ENCODE measurements at places on chromosomes 3 and 15.

DNA sequence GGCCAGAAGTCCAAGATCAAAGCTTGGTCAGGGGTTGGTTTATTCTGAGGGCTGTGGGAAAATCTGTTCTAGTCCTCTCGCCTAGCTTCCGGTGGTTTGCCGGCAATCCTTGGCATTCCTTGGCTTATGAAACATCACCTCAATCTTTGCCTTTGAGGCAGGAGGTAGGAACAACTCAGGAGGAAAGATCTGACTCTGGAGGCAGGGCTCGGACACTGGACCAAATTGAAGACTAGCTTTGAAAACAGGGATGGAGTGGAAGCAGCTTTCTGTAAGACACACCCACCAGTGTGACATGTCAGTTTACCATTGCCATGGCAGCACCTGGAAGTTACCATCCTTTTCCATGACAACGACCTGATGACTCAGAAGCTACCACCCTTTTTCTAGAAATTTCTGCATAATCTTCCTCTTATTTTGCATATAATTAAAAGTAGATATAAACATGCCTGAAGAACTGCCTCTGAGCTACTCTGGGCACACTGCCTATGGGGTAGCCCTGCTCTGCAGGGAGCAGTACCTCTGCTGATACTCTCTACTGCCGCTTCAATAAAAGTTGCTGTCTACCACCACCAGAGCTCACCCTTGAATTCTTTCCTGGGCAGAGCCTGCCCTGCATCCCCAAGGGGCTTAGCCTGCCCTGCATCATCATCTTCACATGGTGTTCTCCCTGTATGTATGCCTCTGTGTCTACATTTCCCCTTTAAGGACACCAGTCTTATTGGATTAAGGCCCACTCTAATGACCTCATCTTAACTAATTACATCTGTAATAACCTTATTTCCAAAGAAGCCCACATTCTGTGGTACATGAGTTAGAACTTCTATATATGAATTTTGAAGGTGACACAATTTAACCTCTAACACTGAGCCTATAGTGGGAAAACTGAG is 38.3 kb upstream of the TM4SF4 start:
- DNase-seq, result no peak

GRCh38 chr3:42129014-42129953 is 38.1 kb downstream of the TRAK1 start:
- no peak for DNase-seq

DNA sequence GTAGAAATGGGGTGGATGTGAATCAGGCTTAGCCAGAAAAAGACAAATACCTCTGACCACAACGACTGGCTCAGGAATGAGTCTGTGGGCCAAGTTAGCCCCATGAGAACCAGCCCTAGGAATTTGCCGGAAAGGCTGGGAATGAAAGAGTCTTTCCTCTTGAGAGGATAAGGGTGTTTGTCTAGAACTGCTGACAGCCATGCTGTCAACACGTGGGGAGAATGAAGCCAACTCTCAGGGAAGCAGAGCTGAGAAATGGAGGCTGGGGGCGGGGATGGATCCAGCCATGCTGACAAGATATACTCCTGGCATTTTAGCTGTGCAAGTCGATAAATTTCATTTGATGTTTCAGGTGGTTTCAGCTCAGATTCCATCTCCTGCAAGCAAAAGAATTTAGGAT is 10.6 kb upstream of the SLC6A1 start:
- no peak for DNase-seq

DNA sequence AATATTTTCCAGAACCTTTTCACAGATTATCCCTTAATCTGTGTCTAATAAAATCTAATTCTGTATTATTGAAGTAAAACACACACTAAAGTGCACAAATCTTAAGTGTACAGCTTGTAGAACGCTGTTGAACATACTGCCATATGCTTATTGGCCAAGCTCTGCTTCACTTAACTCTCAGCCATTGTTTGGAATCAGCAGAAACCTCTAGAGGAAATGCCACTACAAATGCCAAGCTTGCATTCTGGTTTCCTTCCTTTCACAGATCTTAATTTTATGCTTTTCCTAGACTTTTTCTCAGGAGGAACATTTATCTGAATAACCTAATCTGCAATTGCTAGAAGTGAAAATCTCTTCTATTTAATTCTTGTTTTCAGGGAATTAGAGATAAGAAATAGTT is 10.1 kb downstream of the MNS1 start:
- DNase-seq, result no peak

DNA sequence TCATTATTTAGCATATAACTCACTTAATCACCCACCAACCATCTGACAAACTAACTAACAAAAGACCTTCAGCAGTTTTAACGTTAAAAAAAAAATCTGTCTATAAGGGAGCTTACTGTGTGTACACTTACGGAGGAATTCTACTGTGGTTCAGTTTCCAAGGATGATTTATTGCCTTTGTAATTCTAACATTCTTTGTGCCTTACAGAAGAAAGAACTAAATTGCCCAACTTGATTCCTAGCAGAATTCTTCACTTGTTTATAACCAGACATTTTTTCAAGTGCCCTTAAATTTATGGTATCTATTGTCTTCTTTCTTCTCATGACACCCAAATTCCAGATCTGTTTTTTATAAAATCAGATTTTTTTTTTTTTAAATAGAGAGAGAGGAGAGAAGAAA is 119.7 kb upstream of the IGSF10 start:
- DNase-seq, result no peak

GRCh38 chr15:45892182-45892581 is 257.4 kb downstream of the SQOR start:
- no peak for DNase-seq

DNA sequence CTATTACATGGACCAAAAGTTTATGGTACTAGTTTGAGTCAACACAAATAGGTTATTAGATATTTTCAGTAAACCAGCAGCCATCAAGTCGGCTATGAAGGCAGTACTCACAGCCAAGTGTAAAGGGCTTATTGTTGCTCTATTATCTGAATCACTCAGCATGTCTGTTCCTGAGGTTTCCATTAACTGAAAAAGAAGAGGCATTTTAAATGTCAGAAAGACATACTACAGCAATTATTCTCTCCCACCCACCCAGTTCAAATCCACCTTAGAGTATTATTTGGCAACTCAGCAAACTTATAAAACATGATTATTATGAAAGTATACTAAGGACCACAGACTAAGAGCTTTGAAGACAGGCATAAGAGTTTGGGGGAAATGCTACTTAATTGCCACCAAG is 93.1 kb downstream of the BTD start:
- no peak for DNase-seq

DNA sequence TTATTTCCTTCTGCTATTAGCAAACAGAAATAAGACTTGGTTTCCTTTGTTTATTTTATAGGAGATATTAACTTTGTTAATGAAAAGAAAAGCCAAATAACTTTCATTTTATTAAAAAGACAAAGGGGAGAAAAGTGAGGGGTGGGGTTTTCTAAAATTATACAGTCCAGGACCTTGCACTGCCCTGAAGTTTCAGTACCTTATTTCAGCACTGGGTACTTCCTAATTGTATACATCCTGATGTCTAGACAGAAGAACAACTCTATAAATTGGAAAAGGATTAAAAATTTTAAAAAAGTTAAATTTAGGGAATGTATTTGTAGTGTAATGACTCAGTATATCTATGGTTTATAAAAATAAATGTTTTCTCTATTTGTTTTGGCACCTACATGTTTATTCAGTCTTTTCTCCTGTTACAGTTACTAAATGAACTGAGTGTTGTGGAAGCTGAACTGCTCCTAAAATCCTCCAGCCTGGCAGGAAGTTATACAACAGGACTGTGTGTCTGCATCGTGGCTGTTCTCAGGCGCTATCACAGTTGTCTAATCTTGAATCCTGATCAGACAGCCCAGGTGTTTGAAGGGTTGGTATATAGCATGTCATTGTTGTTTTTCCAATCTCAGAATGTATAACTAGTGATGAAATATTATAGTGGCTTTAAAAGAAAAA is 27.6 kb upstream of the P2RY13 start:
- DNase-seq, result no peak

- no peak for DNase-seq
Observed at GRCh38 chr3:42043099-42043813, 47.9 kb upstream of the TRAK1 start.

GRCh38 chr3:158109295-158109803 is 540 bp upstream of the RSRC1 start:
- no peak for DNase-seq

- no peak for DNase-seq
Observed at GRCh38 chr3:134253475-134254226, 3.0 kb upstream of the RYK start.

DNA sequence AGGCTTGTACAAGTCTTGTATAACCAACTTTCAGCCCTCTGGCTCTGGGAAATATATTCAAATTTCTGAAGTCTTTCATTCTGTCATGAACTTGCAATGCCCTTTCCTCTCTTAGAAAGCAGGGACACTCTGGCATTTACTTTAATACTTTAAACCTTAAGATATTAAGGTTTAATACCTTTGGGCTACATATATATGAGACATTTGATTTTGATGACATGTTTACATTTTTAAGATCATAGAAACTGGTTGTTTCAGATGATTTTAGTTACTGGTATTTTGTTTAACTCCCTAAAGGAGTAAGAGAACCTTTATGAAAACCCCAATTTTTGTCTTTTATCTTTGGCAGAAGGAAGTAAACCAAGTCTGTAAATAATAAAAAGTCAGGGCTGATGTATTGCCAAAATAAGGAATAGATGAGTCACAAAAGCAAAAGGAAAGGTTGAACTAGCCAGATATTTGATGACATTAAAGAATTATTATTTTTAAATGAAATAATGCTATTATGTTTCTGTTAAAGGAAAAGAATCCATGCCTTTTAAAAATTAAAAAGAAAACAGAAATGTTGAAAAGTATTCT is 579.0 kb upstream of the CBLB start:
- DNase-seq, result no peak

DNA sequence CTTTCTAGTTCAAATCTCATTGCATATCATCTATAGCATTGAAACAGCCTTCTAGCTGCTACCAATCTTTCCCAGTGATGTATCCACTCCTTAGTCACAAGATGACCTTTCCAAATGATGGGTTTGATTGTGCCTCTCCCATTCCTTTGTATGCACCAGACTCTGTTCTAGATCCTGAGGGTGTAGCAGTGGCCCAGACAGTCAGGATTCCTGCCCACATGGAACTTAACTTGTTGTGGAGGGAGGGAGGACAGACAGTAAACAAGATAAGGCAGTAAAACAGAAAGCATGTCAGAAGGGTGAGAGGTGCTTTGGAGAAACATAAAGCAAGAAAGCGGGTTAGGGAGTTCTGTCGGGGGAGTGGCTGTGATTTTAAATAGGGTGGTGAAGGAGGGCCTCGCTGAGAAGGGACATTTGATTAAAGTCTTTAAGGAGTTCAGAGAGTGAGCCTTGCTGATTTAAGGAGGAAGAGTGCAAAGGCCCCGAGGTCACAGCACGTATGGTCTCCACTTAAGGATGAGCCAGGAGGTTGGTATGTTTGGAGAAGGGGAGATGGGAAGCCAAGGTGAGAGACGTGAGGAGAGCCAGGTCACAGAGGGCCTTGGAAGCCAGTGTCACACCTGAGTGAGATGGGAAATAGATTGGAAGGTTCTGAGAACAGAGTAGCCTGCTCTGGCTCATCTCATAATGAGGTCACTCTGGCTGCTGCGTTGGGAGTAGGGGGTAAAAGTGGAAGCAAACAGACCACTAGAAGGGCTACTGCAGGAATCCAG is 38.3 kb downstream of the FAM43A start:
- no peak for DNase-seq

DNA sequence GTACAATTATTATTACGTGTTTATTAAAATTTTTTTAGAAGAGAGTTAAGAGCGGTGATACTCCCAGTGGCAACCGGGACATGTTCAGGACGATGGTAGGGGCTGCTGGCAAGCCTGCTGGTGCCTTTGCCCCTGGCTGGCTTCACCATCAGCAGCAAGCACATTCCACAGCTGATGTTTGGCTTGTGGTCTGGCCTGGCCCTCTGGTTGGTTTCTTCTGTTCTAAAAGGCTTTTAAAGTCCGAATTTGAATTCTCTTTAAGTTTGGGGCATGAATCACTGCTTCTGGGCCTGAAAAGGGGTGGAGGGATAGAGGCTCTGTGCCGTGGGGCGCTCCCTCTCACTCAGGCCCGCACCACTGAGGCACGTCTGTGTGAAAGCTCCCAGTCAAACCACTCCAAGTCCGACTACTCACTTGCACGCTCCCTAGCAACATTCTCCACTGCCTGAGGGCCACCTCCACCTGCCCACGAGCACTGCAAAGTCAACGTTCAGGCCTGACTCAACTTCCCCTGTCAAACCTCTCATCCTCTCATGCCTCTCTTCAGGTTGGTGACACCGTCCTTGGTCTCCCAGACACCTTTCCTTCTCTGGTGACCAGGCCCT is 10.1 kb downstream of the ITGA11 start:
- no peak for DNase-seq

- DNase-seq, result peak; percentile 55
Observed at GRCh38 chr3:100634493-100635272, 25.3 kb downstream of the ADGRG7 start.

DNA sequence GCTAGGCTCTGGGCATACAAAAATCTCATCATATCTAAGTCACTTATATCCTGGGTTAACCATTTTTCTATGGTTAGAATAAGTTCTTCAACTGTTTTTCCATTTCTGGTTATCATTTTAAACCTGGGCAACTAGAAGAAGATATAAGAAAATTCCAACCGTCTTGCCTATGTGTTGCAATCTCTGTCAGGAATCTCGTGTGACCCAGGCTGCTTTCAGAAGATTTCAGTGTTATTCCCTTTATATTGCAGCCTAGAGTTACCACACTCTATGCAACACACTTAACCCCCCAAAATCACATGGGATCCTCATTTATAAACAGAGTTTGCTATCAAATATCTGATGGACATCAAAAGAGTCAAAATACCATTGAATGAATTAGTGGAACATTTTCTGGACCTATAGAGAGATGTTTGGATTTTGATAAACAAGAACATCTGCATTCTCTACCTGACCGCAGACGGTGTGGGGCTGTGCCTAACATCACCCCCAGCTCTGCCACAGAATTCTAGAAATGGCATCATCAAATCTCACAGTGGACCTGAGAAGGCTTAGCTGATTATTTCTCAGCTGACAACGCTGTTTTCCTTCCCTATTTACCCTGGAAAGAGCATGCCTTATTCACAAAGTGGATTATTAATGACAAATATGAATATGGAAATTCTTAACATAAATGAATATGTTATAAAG is 515.7 kb downstream of the NTRK3 start:
- DNase-seq, result no peak

DNA sequence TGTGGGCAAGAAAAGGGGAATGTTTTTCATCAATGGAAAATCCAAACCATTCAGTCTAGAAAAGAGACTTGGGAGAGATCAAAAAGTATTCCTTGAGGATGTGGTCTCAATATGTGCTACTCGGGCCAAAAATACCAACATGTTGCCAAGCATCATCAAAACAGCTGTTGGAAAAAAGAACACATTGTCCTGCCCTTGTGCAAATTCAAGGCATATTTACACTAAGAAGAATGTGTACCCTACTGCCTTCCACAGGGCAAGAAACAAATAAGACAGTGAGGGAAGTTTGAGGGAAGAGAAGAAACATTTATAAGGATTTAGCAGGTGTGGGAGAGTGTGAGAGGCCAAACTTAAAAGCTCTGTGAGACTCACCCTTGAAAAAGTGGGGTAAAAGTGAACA is 252.1 kb downstream of the NTRK3 start:
- DNase-seq, result no peak

- DNase-seq, result peak; percentile 66
Observed at GRCh38 chr3:25856902-25857518, 67.1 kb downstream of the OXSM start.

All from erythroblast (primary cell).